M059J (cell line): ENCODE measurements at places on chromosomes 5 and 9. TPM values are rescaled to one million over a fixed set of nuclear protein-coding genes. Genes with fewer than 3 reads are reported as not detected.
A peak's percentile ranks its signal among the peaks of the same experiment; 100 is the strongest.

DNA sequence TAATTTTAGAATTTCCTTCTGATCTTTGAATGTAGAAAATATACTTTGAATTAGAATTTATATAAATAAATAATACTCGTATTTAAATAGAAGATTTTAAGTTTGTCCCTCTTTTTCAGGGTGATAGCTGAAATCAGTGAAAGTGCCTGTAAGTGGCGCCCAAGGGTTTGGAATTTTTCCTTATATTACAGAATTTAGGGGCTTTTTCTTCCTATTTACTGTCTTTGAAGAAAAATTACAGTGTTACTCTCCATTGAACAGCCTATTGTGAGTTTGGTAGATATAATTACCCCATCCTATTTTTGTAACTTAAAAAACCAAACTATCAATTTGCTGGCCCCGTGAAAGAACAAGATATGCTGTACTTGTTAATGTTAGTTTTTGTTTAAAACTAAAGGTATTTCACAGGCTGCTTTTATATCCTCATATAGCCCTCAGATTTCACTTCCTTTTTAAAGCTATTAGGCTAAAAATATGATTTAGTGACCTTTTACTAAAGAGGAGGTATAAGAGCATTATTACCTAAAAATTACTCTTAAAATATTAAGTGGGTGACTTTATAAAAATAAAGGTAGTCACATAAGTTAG is 3.2 kb downstream of the MAP3K1 start:
- DNase-seq, result no peak

GRCh38 chr9:137319011-137319738 is 17.1 kb upstream of the NRARP start:
- DNase-seq, result peak; percentile 63

GRCh38 chr5:10712574-10713366 is 48.3 kb downstream of the DAP start:
- DNase-seq, result no peak

DNA sequence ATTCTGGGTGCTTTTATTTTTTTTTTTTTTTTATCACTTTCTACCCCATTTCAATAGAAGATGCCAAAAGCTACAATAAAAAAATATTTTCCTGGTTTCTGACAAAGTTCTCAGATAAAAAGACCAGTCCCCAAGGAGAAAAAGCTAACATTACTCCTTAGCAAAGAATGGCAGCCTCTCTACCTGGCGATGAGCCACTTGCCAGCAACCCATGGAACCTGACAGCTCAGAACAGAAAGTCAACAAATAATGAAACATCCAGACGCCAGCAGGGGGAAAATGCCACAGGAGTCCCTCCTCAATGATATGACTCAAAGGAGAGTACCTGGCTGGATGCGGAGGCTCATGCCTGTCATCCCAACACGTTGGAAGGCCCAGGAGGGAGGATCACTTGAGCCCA is 123.2 kb downstream of the MYO10 start:
- peak; percentile 82 for DNase-seq

The UGT3A1 gene
- not detected in 2 replicates for total RNA-seq

The NMUR2 gene
- not detected in 2 replicates for total RNA-seq

DNA sequence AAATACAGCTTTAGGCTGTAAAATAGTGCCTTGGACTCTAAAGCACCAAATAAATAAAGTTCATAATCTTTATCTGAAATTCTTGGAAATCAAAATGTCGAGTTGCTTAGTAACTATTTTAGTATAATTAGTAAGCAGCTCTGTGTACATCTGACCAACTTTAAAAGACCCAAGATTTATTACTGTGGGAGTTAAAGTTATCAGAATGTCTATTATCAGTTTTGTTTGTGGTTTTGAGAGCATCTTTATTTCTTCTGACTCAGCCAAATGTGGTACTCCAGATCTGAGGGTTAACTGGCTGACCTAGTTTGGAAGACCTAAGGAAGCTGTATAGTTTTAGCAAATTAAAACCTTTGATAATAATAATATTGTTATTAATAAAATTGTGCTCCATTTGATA is 81.2 kb downstream of the PRLR start:
- DNase-seq, result peak; percentile 37

DNA sequence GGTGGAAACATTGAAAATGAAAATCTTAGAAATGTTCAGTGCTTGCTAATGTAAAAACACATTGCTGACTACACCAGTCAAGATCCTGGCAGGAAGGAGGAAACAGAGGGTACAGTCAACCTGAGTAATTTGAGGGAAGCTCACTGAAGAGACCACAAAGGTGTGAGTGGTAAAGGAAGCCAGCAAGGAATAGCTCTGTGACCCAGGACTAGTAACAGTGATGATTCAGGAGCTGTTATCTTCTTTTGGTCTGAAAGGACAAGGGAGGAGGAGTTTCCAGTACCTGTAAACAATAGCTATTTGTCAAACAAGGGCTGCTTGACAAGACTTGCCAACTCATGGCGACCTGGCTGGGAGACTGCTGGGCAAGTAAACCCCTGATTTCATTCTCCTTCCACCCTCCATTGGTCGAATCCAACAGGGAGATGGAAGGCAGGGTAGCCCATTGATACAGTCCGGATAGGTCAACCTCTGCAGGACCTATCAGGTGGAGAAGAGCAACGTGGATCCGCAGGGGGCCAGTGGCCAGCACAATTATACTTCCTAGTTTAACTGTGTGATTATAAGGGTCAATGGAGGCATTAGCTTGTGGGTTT is 68.1 kb downstream of the MAMDC2 start:
- peak; percentile 79 for DNase-seq

- peak; percentile 90 for DNase-seq
Observed at GRCh38 chr5:139710319-139711066, 62.3 kb downstream of the CXXC5 start.

DNA sequence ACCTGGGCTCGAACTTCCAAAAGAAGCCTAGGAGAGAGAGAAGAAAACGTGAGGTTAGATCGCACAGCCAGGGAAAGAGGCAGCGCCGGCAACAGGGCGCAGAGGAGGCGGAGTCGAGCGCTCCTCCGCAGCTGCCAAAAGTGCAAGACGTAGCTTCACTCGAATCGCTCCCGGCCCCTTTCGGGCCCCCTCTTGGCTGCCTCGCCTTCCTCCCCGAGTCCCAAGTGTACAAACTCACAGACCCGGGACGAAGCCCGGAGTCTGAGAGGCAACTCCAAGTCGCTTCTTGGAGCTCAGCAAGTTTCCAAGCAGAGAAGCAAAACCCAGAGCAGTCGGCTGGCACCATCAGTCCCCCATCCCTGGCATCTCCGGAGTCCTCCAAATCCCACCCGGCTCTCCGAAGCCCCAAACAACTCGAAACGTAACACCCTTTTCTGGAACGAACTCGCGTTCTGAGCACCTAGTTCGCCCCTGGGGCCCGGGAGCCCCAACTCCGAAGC is 1.2 kb downstream of the MIER3 start:
- peak; percentile 67 for DNase-seq

DNA sequence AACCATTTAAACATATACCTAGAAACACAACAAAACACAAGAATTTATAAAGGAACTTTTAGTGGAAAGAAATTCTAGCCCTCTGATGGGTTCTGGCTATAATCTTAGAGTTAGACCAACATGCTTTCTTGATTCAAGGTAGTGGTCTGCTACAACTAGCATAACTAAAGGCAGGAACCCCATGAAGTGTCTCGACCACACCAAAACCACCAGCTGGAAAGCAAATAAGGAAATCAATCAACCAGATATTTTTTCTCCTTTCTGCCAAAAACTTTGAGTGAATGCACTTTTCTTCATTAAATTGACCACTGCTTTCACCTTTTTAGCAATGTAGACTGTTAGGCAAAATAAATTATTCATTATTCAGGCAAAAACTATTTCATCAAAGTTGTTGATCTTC is 346.4 kb downstream of the EBF1 start:
- DNase-seq, result no peak

- DNase-seq, result no peak
Observed at GRCh38 chr5:7395432-7395946, 449 bp upstream of the ADCY2 start.

DNA sequence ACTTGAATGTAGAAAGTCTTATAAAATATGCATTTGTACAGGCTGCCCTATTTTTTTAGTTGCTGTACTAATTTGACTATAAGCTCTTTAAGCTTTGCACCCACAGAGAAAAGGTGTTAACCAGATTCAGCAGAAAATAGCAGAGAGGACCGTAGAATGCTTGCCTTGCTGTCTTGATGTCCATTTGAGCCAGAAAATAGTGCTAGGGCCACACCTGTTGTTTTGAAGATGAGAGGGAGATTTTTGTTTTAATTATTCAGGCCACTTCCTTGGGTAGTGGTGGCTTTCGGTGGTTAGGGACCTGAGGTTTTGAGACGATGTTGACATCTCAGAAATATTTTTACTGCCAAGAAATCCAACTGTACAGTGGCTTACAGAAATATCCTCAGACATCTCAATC is 196.0 kb downstream of the SPATA31D1 start:
- no peak for DNase-seq

DNA sequence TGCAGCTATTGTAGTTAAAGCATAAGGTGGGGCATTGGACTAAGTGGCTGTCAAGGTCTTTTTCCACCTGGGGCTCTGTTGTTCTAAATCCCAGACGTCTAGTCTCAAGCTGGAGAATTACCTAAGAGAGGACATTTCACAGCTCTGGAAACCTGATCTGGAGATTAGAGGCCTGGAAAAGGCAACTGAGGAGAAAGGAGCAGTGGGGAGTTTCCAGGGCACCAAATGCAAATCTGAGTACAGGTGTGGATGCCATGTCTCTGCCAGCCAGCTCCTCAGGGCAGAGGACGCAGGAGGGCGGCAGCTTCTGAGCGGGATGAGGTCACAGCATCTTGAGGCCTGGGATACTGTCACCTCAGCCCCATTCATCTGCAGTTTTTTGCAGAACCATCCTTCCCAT is 65.2 kb downstream of the PPARGC1B start:
- no peak for DNase-seq

- DNase-seq, result no peak
Observed at GRCh38 chr5:90571147-90571773, 12.7 kb downstream of the ADGRV1 start.

- no peak for DNase-seq
Observed at GRCh38 chr9:103183701-103184171, 188.6 kb downstream of the CYLC2 start.

DNA sequence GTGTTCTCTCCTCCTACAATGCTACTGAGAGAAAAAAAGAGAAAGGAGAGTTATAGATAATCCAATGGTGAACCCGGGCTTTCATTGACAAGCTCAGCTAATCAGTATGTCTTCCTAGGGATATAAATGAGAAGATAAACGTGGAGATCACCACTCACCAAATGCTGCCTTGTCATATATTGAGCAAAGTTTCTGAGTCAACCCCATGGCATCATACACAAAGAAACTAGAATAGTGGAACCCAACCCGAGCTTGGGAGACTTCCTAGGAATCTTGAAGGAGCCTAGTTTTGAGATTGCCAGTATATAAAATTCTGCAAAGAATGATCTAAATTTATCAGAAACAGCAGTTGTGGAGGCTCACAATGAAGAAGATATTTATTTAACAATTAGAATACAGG is 47.8 kb downstream of the PTPN3 start:
- no peak for DNase-seq

- DNase-seq, result no peak
Observed at GRCh38 chr9:13443346-13444244, 164.1 kb upstream of the MPDZ start.

The CCL28 gene
- not detected in 2 replicates for total RNA-seq

DNA sequence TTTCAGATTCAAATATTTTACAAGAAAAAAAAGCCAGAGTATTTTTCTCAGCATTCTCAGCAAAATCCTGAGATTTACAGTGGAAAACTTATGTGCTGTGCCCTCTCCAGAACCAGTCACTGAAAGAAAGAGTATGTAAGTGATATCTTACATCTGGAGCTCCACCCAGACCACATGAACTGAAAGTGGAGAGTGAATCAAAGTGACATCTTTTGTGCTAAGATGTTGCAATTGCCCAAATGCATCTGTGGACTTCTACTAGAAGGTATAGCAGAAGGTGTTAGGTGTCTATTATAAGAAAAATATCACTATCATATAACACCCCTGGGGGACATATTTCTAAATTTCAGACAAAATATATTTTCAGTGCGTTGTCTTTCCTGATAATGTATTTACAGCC is 49.0 kb upstream of the RIC1 start:
- no peak for DNase-seq

GRCh38 chr9:108399851-108400250 is 455.9 kb downstream of the ACTL7B start:
- no peak for DNase-seq

DNA sequence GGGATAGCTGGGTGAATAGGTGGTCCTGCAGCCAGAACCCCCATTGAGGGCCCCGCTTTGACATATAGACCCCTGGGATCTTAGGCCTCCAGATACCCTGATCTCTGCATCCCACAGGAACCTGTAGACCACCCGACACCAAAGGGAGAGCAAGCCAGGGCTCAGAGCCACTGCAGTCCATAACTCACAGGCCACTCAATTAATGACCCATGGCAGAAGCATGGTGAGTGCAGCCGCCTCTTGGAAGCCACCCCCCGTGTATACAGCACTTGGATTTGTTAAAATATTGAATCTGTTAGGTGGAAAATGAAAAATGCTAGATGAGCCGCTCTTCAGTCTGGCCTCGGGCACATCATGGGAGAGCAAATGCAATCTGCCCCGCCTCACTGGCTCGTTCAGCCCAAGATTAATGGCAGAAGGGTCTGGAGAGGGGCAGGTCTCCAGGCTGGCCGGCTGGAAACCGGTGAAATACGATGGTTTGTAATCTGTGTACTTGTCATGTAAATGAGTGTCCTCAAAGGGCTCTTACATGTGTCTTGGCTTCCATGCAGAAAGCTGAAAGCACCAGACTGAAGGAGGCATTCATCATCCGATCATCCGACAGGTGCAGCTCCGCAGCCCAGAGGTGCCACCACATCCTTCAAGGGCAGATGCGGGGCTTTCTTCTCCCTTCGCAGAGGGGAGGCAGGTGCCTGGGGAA is 111.3 kb downstream of the OLFM1 start:
- no peak for DNase-seq

DNA sequence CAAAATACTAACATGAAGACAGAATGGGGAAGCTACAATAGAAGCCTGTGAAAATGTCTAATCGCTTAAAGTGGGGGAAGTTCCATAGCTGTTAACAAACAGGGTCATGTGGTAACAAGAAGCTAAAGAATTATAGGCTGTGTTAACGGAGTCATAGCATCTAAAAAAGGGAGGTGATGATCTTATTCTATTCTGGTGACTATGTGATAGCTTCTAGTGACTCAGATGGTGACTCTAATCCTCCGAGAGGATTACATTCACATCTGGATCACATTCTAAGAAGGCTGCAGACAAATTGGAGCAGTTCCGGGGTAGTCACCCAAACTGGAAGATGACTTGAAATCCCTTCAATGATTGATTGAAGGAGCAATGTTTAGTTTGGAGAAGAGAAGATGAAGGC is 142.1 kb downstream of the LIFR start:
- DNase-seq, result peak; percentile 23

DNA sequence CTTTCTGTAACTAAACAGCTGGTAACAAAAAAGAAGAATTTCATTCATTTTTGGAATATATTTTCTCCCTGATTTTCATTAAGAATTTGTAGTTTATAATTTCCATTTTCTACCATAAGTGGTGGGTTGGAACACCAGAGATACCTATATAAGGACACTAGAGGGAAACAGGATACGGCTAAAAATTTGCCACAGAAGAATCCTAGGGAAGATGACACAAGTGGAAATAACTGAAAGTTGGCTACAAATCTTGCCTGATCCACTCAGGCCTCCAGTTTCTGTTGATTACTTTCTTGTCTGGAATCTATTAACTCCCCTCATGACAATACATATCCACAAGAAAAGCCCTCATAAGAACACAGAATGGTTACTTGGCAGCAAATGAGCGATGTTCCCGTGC is 46.8 kb downstream of the FREM1 start:
- no peak for DNase-seq
